Neural progenitor cell (in vitro differentiated cells): ENCODE measurements at places on chromosomes 12 and 14.
A peak's percentile ranks its signal among the peaks of the same experiment; 100 is the strongest.

- no peak overlapping the region for H3K27ac ChIP-seq
- H3K36me3 ChIP-seq, result no peaks in the 10 kb centered on the region
- H3K4me3 ChIP-seq, result no peak overlapping the region
- H3K27me3 ChIP-seq, result no peaks in the 10 kb centered on the region
Observed at GRCh38 chr12:52913431-52913821, 8.6 kb upstream of the KRT8 start.

DNA sequence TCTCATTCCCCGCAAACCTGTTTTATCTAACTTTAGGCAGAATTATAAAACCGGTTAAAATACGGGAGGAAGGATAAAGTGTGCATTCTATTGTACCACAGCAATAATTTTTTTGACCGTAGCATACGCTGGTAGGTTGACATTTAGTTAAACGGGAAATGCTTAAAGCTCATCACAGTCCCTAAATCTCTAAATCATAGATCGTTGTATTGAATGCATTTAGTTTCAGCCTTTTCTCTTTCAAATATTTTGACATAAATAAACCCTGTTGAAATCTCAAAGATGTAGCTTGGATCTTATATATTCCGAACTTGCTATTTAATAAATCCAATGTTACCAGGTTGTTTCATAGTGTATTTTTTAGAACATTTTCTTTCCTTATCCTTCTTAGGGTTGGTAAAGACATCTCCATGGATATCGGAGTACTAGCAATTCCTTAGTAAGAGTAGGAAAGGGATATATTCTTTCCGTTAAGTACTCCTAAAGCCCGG lies 798 bp downstream of the CLEC2B start:
- H3K36me3 ChIP-seq, result no peaks in the 10 kb centered on the region
- no peak for DNase-seq
- peaks cover 30% of the 10 kb centered on the region for H3K4me1 ChIP-seq
- H3K27ac ChIP-seq, result no peak overlapping the region
- H3K4me3 ChIP-seq, result no peak overlapping the region

GRCh38 chr12:40154381-40154780 lies 48.5 kb upstream of the SLC2A13 start:
- no peak overlapping the region for H3K27ac ChIP-seq
- H3K4me3 ChIP-seq, result no peak overlapping the region
- DNase-seq, result no peak
- no peaks in the 10 kb centered on the region for H3K27me3 ChIP-seq

DNA sequence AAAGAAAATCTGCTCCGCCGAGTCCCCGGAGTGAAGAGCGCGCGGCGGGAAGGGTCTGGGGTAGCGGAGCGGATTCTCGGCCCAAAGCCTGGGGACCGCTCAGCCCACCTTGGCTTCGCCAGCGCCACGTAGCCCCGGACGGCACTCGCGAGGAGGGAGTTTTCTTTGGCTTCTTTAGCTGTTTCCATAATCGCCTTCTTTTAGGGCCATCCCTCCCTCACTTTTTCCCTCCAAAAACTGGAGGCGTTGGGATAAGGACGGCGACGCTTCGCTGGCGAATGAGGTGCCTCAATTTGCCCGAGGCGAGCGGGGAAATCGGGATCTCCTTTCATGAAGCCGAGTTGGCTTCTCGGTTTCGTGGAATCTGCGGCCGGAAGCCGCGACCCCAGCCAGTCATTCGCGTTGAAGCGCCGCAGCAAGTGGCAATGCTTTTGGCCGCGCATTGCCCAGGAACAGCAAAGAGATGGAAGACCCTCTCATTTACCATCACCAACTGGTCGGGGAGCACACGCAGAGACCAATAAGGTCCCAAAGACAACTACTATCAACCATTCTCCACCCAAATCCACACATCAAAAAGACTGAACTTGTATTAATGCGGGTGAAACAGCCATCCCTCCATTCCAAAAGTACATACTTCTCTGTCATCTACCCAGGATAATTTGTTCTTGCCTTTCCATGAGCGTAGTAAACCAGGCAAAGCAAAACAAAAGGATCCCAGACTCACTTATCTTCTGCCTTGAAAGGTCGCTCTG lies 8.4 kb upstream of the SIX1 start:
- peaks cover 37% of the 10 kb centered on the region for H3K4me1 ChIP-seq
- no peaks in the 10 kb centered on the region for H3K36me3 ChIP-seq
- peak; percentile 53 for DNase-seq

DNA sequence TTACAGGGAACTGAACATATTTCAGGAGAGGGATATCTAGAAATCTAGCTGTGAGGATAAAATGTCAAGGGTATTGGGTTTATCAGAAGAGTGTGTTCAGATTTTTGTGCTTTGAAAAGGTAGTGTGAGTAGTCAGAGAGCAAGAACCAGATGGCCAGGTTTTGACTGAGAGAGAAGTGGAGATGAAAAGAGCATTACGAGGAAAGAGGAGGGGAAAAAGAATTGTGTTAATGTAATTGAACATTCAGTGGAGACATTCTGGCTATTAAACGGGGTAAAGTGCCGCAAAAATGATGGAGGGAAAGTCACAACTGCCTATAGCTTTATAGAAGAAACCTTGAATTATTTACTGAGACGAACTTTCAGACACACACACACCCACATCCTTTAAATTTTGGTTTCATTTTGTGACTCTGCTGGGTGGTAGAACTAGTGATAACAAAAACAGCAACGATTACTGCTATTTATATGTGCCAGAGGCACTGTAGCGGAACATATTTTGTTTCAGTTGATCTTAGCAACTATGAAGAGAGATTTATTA lies 213.6 kb downstream of the ERC1 start:
- H3K27ac ChIP-seq, result no peak overlapping the region
- no peaks in the 10 kb centered on the region for H3K27me3 ChIP-seq
- no peaks in the 10 kb centered on the region for H3K36me3 ChIP-seq

DNA sequence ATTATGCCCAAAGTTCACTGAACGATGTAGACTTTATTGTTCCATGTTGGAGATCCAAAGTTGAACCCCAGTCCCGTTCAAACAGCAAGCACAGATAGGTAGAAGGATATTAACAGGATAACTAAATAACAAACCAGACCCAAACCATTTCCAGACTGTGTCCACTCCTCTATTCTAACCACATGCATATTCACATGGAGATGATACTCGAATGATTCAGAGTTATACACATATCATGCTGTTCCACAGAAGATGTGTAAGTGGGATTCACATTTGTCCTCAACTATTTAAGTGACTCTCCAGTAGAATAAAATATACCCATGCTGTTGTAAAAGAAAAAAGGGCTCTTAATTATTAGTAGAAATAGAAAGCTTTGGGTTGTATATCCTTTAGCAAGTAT lies 185.9 kb downstream of the ITPR2 start:
- H3K36me3 ChIP-seq, result no peaks in the 10 kb centered on the region
- H3K27me3 ChIP-seq, result no peaks in the 10 kb centered on the region
- peaks cover 38% of the 10 kb centered on the region for H3K4me1 ChIP-seq

DNA sequence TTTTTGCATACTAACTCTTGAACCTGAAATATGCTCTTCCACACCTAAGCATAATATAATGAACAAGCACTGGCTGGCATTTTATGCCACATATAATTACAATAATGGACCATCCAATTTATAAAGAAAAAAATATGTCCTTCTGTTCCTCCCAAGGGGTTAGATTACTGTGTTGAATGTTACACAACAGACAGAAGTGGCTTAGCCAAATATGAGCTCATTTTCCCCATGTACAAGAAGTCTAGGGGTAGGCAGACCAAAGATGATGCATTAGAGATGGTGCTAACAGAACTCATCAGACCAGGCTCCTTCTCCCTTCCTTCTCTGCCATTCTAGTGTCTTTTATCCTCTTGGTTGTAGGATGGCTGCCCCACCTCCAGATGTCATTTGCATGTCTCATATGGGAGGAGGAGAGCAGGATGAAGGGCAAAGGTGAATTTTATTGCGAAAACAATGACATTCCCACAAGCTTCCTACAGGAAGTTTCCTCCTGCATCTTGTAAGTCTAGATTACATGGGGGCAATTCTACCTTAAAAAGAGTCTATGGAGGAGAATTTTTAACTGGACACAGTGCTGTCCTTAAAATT lies 43.9 kb upstream of the SLC2A13 start:
- no peak overlapping the region for H3K27ac ChIP-seq
- no peaks in the 10 kb centered on the region for H3K27me3 ChIP-seq
- H3K4me3 ChIP-seq, result no peak overlapping the region
- H3K36me3 ChIP-seq, result no peaks in the 10 kb centered on the region
- no peaks in the 10 kb centered on the region for H3K4me1 ChIP-seq
